ENCODE measurements at places on chromosomes 16 and 17.

DNA sequence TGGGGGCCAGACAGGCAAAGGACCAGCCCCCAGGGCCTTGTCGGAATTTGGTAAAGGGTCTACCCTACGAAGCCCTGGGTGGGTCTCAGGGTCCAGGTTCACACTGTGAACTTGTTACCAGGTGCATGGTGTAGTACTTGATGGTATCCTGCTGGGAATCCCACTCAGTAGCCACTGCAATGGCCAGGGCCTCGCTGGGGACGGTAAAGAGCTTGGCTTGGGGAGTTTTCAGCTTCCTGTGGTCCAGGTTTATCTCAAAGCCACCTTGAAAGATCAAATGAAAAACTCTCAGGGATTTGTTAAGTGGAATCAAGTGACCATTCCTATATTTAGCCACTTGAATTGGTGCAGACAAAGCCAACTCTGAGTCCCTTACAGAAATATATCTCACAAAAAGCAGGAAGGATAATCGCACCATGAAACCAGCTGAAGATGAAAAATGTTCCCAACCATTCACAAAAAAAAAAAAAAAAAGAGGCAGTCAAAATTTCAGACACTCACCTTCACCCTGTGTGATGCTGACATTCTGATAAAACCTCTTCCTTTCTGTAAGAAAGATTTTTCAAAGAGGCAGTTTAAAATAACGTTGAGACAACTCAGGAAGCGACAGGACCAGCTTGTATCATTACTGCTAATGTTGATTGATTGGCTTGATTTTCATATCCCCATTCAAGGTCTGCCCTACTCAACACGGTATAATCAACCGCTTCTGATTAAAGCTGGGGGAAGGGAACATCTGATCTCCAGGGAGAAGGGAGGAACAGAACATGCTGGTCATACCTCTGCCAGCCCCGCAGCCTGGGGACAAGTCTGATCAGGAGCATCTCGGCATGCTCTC is 10.6 kb downstream of the ATPAF2 start:
- no peak for DNase-seq

- no peak for DNase-seq
These were observed 86.9 kb downstream of the RBBP6 start for GRCh38 chr16:24626256-24626655.

DNA sequence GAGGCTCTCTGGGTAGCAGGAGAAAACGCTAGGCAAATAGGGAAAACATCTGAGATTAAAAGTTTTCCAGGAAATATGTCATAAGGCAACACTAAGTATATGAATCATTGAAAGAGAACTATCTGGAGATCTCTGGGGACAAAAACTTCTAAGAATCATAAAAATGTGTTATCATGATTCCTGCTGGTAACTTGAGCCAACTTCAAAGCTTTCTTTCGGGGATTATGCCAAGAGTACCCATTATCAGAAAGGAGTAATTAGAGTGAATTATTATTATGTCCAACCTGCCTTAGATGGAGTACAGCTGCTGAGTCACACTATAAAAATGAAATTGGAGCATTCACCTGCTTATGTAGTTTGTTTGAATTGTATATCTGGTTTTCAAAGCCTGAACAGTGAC is 488.5 kb upstream of the SOX9 start:
- no peak for DNase-seq

- DNase-seq = peak; percentile 7
These were observed 857 bp downstream of the GOT2 start for GRCh38 chr16:58733248-58733670.

DNA sequence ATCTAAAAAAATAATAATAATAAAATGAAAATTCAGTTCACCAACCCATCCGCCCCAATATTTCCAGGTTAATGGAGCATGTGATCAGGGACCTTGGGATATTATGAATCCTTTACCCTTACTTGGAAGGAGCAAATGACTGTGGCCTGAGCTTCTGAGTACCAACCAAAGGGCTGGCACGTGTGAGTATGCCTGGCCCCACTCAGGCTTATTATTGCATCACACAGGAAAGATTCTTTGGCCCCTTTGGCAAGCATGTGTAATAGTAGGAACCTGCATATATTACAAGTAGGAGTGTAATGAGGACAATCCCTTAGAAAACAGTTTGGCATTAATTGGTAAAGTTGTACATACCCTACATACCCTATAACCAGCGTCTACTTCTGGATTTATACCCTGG is 7.2 kb upstream of the C17orf78 start:
- DNase-seq = peak; percentile 6

GRCh38 chr16:89581861-89582563 is 6.5 kb downstream of the CPNE7 start:
- no peak for DNase-seq

Measured in activated CD4-positive, alpha-beta T cell treated with anti-CD3 and anti-CD28 coated beads, Interleukin-2, Interleukin-6, amounts not matched to agents 100 ng/mL and 50 ng/mL, durations not matched to agents 16 hours and 8 hours (primary cell).